Right lobe of liver (tissue), 6 donors: ENCODE measurements at places on chromosomes 7 and 10. TPM values are rescaled to one million over a fixed set of nuclear protein-coding genes. Genes with fewer than 3 reads are reported as not detected.

GRCh38 chr10:132897516-132898381, 44.6 kb downstream of the CFAP46 start:
- no peaks in the 10 kb centered on the region for H3K27me3 ChIP-seq
- no peak overlapping the region for H3K4me3 ChIP-seq
- H3K4me1 ChIP-seq: no peaks in the 10 kb centered on the region
- H3K27ac ChIP-seq: no peak overlapping the region

GRCh38 chr7:141361479-141361878, 189.7 kb upstream of the AGK start:
- H3K36me3 ChIP-seq: no peaks in the 10 kb centered on the region
- H3K4me3 ChIP-seq: no peak overlapping the region
- H3K4me1 ChIP-seq: no peaks in the 10 kb centered on the region

DNA sequence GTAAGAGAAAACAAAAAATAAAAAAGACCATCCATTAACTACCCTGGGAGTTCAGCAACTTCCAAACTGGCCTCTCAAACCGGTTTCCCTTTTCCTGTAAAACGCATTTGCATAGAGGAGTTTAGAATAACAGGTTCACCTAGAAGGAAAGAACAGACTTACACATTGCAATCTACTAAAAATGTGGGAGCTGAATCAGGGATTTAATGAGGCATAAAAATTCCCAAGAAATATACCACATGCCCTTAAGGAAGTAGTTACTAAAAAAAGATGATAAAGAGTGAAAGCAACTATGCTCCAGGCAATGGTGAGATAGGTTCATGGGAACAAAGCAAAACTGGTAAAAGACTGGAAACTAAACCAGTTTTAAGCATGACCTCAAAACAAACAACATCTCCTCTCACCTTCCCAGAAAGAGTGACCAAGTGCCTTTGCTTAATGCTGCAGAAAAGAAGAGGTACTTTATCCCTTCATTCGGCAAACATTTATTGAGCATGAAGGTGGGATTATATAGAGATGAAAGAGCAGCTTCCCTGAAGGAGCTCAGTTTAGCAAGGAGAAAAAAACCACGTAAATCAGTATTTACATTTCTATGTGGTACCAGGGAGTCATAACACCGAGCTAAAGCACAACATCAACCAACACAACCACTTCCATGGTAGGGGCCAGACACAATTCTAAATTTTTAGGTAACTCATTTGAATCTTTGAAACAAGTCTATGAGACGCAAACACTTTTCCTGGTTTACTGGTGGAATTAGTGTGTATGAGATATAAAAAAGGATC, 152.8 kb downstream of the SGMS1 start:
- H3K36me3 ChIP-seq: no peaks in the 10 kb centered on the region
- DNase-seq: no peak

GRCh38 chr7:133108023-133108422, 26.1 kb upstream of the CHCHD3 start:
- no peak overlapping the region for H3K27ac ChIP-seq
- no peaks in the 10 kb centered on the region for H3K27me3 ChIP-seq
- no peak for DNase-seq
- no peaks in the 10 kb centered on the region for H3K36me3 ChIP-seq

- H3K36me3 ChIP-seq: no peaks in the 10 kb centered on the region
- no peaks in the 10 kb centered on the region for H3K4me1 ChIP-seq
- H3K4me3 ChIP-seq: no peak overlapping the region
- H3K27ac ChIP-seq: no peak overlapping the region
- DNase-seq: no peak
Observed at GRCh38 chr7:68107261-68107660, 1110.6 kb downstream of the TYW1 start.

- no peak overlapping the region for H3K4me3 ChIP-seq
- no peak for DNase-seq
- no peaks in the 10 kb centered on the region for H3K27me3 ChIP-seq
Observed at GRCh38 chr10:99674762-99675161, 15.5 kb downstream of the ENTPD7 start.

- no peak for DNase-seq
- no peak overlapping the region for H3K4me3 ChIP-seq
- H3K27ac ChIP-seq: no peak overlapping the region
- H3K4me1 ChIP-seq: no peaks in the 10 kb centered on the region
- H3K27me3 ChIP-seq: no peaks in the 10 kb centered on the region
Observed at GRCh38 chr7:95545673-95546072, 50.6 kb downstream of the PDK4 start.

GRCh38 chr10:101141616-101142532, 10.8 kb downstream of the TLX1 start:
- no peaks in the 10 kb centered on the region for H3K36me3 ChIP-seq
- H3K27ac ChIP-seq: no peak overlapping the region
- no peaks in the 10 kb centered on the region for H3K4me1 ChIP-seq
- H3K27me3 ChIP-seq: peaks cover 9% of the 10 kb centered on the region
- DNase-seq: peak; percentile 80

- H3K36me3 ChIP-seq: no peaks in the 10 kb centered on the region
- H3K27me3 ChIP-seq: no peaks in the 10 kb centered on the region
- no peaks in the 10 kb centered on the region for H3K4me1 ChIP-seq
Observed at GRCh38 chr10:11602358-11602757, 9.1 kb downstream of the USP6NL start.

DNA sequence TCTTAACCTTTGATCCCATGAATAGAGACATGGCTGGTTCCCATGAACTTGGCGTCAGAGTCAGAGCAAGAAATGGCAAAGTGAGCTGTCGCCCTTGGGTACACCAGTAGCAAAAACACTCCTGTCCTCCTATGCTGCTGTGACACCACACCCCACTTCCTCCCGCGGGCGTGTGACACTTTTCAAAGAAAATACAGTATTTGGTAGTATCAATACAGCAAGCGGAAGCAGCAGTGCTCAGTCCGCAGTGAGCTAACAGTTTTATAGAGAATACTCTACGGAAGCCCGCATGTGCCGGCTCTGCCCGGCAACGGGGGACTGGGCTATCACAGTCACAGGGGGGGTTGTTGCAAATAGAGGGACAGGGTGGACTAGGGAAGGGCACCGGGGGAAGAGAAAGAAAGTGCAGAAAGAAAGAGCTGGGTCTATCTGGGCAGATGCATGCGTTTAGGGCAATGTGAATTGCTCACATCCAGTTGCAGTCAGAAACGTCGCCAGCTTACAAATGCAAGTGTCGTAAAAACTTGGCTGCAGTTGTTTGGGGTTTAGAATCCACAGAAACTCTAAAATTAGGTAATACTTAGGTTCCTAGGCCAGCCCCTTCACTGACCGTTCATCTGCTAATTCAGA, 49.8 kb downstream of the PRKCQ start:
- H3K4me1 ChIP-seq: no peaks in the 10 kb centered on the region
- DNase-seq: no peak
- no peaks in the 10 kb centered on the region for H3K27me3 ChIP-seq
- H3K27ac ChIP-seq: no peak overlapping the region

GRCh38 chr10:74190494-74190893, 39.5 kb downstream of the ADK start:
- DNase-seq: no peak
- peaks cover 25% of the 10 kb centered on the region for H3K4me1 ChIP-seq
- H3K36me3 ChIP-seq: no peaks in the 10 kb centered on the region
- peak overlapping the region; percentile 66 for H3K27ac ChIP-seq
- H3K4me3 ChIP-seq: no peak overlapping the region
- H3K27me3 ChIP-seq: no peaks in the 10 kb centered on the region

DNA sequence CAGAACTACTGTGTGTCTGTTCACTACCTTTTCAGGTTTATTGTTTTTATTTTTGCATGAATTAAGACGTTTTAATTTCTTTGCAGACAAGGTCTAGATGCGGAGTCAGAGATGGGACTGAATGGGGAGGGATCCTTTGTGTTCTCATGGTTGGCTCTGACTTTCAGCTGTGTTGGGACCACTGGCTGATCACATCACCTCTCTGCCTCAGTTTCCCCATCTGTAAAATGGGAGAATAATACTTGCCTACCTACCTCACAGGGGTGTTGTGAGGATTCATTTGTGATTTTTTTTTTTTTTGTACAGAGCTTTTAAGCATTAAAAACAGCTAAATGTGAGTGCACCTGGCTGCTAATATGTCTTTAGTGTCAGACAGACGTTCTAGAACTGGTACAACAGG, 34.4 kb downstream of the PRF1 start:
- no peaks in the 10 kb centered on the region for H3K36me3 ChIP-seq
- no peaks in the 10 kb centered on the region for H3K27me3 ChIP-seq
- DNase-seq: no peak
- no peak overlapping the region for H3K27ac ChIP-seq
- no peak overlapping the region for H3K4me3 ChIP-seq

GRCh38 chr7:91162436-91162835, 101.8 kb upstream of the FZD1 start:
- H3K27ac ChIP-seq: no peak overlapping the region
- H3K4me3 ChIP-seq: no peak overlapping the region
- H3K4me1 ChIP-seq: no peaks in the 10 kb centered on the region

- no peak for DNase-seq
- no peaks in the 10 kb centered on the region for H3K27me3 ChIP-seq
- H3K4me3 ChIP-seq: no peak overlapping the region
- H3K4me1 ChIP-seq: no peaks in the 10 kb centered on the region
- H3K36me3 ChIP-seq: no peaks in the 10 kb centered on the region
Observed at GRCh38 chr10:665579-666091, 23.8 kb downstream of the DIP2C start.

DNA sequence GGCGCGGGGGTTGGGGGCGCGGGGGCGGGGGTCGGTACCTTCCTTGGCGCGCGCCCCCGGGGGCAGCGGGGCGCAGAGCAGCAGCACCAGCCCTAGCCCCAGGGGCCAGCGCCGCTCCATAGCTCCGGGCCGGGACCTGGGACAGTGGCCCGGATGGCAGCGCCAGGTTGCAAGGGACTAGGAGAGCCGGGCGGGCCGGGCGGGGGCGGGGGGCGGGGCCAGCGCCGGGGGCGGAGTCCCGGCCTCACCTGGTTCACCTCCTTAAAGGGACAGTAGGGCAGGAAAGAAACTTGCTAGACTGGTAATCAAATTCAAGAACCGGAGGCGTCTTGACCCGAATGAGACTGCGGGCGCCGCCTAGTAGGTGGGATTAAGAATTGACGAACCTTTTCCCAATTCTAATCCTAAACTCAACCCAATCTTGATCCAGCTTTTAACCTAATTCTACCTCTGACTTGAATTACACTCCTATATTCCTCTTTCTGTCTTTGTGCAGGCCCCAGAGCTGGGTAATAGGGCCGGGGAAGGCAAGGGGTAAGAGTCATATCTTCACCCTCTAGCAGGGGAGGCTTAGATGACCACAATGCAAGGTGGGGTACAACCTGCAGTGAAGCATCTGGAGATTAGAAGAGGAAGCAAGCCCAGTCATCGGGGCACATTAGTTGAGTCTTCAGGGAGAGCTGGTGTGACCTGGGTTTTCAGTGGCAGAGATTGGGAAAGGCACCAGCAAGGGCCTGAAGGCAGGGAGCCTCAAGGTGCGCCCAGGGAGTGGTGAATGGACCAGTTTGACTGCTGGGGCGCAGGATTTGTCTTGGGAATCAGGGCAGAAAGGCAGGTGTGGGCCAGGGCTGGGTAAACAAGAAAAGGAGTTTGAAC, at the start of gene EPHA1:
Gene EPHA1, minus strand, starts transcription at position 171 of the 876 bp plus-strand sequence. Its CDS starts 51 bp downstream, at position 120.
- H3K36me3 ChIP-seq: no peaks in the 10 kb centered on the region
- DNase-seq: peak; percentile 60
- H3K27me3 ChIP-seq: no peaks in the 10 kb centered on the region

GRCh38 chr10:85044-85443, 35.9 kb upstream of the TUBB8 start:
- no peak for DNase-seq
- H3K4me3 ChIP-seq: no peak overlapping the region
- no peaks in the 10 kb centered on the region for H3K4me1 ChIP-seq
- no peaks in the 10 kb centered on the region for H3K27me3 ChIP-seq
- H3K36me3 ChIP-seq: no peaks in the 10 kb centered on the region
- H3K27ac ChIP-seq: no peak overlapping the region

Gene KIAA1217
- 13.0 TPM for total RNA-seq

Gene ADCY1
- total RNA-seq: 11.0 TPM

Gene LRRN3
- 0.19 TPM for total RNA-seq

Gene PON3
- 150 TPM for total RNA-seq
